GM03348 (cell line): ENCODE measurements at places on chromosomes 5 and 9.
A peak's percentile ranks its signal among the peaks of the same experiment; 100 is the strongest.

GRCh38 chr5:39414426-39414825 lies 10.4 kb downstream of the DAB2 start:
- DNase-seq: no peak

DNA sequence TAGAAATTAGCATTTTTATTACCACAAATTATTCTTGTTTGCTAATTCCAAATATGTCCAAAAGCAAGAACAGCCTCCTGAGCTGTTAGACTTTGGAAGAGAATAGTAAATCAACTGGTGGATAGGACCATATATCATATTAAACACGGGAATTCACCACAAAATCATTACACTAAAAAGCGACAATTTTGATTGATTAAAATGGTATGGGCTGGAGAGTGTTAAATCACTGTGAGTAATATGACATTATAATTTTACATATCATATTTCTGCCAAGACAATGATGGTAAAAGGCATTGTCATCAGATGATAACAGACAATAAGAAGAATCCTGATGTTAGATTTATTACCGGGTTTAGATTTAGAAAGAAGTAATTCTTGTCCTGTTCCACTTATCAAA lies 107.2 kb upstream of the ARRDC3 start:
- DNase-seq: no peak

GRCh38 chr5:99243111-99243510 lies 314.3 kb upstream of the CHD1 start:
- DNase-seq: no peak

DNA sequence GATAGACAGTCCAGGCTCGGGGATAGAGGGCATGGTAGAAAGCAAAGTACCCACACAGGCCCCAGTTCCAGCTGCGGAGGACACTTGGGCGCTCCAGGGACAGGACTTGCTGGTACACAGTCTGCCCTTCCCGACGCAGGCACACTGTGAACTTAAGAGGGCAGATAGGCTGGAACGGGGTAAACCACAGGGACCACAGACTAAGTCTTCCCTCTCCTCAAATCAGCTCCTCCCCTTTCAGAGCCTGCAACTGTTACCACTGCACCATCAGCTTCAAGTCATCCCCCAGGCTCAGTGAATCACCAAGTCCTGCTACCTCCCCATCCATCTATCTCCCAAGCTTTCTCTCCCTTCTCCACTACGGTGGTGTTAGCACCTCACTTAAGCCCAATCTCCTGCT lies 7.3 kb downstream of the GBA2 start:
- no peak for DNase-seq

GRCh38 chr5:17234374-17234773 lies 16.9 kb downstream of the BASP1 start:
- DNase-seq: no peak

DNA sequence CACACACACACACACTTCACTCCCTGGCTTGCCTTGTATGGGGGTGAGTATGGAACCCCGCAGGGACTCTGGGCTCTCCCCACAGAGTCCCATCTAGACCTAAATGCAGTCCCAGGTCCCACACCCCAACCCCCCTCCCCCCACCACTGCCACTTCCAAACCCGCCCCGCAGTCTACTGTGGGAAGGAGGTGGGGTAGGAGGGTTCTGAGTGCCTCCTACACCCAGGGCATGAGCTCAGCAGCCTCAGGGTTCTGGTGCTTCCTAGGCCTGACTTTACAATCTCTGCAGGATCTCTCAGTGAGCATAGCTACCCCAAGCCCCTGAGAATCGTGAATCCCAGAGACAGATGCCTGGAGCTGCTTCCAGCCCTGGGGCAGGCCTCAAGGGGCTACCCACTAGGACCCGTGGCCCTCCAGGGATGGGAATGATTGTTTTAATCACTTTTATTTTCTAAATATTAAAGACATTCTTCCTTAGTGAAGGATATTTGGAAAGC lies 1.5 kb upstream of the NACC2 start:
- no peak for DNase-seq

- no peak for DNase-seq
Observed at GRCh38 chr9:124456341-124457078, 6.3 kb downstream of the ADGRD2 start.

GRCh38 chr5:173399851-173400250 lies 71.6 kb upstream of the STC2 start:
- DNase-seq: no peak

- no peak for DNase-seq
Observed at GRCh38 chr5:150608991-150609390, 31.5 kb upstream of the SYNPO start.

- no peak for DNase-seq
Observed at GRCh38 chr5:32358611-32359010, 45.9 kb upstream of the MTMR12 start.

DNA sequence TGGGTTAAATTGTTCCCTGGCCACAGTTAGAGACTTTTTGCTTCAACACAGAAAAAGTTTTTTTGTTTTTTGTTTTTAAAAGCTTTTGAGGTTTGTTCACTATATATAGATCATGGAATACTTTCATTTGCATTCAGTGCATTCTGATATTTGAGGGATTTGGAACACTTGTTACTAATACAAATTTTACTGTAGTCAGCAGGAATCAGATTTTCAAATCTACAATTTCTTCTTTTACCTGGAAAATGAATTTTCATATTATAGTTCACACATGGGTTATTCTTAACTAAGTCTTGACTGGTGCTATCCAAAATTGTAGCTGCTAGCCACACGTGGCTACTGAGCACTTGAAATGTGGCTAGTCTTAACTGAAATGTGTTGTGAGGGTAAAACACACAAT lies 142.0 kb downstream of the RMI1 start:
- DNase-seq: no peak

- DNase-seq: no peak
Observed at GRCh38 chr9:14006386-14007187, 307.4 kb downstream of the NFIB start.

DNA sequence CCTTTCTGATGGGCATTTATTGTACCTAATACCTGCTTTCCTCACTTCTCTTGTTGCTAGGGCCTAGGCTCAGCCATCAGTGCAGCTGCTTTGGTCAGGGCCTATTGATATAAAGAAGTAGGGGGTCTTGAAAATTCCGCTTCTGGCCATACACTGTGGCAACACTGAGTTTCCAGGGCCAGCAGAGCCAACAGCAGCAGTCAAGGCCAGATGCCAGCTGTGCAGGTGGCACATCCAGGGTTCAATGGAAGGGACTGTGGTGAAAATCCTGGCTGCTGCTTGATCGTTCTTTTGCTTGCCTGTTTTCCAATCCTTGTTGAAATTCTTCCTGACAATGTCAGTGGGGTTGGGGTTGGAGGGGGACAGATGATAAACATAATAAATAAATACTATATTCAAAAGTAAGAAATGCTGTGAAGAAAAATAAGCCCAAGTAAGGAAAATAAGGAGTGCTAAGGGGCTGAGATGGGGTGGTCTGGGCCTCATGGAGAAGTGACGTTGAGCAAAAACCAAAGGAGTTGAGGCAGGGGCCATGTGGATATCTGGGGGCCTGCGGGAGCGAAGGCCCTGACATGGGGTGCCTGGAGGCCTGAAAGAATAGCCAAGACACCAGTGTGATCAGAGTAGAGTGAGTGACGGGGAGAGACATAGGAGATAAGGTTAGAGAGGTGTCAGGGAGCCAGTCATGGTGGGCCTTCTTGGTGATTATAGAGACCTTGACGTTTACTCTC lies 91.0 kb upstream of the ALDH1B1 start:
- no peak for DNase-seq

GRCh38 chr5:75277463-75277862 lies 40.8 kb upstream of the ANKRD31 start:
- DNase-seq: no peak

- DNase-seq: no peak
Observed at GRCh38 chr9:8604201-8604600, 804.6 kb upstream of the DMAC1 start.

- DNase-seq: no peak
Observed at GRCh38 chr9:85949586-85950335, 8.8 kb downstream of the NAA35 start.

- DNase-seq: peak; percentile 21
Observed at GRCh38 chr5:139863361-139863760, 67.8 kb downstream of the PSD2 start.

DNA sequence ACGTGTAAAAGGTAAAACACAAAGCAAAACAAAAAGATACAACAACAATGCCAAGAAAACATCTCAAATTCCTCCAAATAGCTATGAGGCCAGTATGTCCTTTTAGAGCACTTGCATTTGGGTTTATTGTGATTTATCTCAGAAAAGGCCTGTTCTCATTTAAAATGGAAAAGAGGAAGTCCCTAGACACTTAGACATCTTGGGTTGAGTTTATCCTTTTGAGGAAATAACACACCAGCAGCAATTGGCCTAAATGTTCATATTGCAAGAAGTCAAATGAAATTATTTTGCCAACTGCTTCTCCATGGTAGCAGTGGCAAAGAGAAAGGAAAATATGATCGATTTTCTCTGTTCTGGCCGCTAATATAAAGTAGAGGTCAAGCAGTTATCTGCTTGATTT lies 43.6 kb upstream of the TRMT10B start:
- no peak for DNase-seq

DNA sequence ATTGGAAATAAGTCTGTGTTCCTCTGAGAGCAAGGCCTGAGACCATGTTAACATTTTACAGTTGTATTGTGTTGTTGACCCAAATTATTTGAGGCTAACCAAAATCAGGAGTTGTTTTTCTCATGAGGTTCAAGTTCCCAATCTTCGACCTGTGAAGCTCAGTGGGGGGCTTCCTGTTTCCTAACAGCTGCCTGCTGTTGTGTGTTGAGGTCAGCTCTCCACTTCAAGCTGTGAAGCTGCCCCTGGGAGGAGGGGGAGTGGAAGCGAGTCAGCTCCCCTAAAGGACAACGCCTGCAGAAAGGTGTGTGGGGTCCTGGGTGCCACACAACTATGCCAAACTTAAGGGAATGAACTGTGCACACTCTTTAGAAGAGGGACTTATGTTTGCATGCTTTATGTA lies 295.5 kb downstream of the IRX1 start:
- no peak for DNase-seq

- no peak for DNase-seq
Observed at GRCh38 chr5:42960506-42960905, 79.6 kb downstream of the ANXA2R start.

DNA sequence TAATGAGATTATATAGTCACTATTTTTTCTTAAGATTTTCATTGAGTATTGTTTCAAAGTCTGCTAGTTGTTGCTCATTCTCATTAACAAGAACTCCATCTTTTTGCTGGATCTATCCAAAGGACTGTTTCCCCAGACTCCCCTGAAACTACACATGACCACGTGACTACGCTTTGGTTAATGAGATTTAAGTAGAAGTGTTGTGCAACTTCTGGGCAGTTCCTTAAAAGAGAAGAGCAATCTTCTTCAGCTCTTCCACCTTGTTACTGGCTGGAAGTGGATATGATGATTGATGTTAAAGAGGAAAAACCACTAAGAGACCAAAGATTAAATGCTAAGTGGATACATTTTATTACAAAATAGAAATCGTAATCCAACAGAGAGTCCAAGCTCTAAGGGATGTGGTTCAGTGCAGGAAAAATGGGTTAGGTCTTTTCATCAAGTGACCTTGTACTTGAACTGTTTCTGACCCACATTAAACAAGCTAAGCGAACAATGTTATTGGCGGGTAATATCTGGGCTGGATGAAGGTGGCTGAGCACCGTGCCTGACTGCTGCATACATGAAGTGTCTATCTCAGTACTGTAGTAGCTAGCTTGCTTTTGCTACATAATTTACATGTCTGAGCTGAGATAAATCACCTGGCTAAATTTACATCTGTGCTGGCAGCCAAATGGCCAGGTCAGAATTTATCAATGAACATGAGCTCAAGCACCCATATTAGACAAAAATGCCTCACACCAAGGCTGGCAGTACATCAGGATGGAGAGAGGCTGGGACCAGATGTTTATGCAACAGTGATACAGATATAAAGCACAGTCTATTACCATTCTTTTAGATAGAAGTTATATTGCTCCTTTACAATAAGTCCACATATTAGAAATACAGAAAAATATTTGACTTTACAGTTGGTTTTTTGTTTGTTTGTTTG lies 7.5 kb upstream of the CTNNAL1 start:
- DNase-seq: no peak

- DNase-seq: no peak
Observed at GRCh38 chr5:177439518-177440053, 7.0 kb upstream of the PRR7 start.

DNA sequence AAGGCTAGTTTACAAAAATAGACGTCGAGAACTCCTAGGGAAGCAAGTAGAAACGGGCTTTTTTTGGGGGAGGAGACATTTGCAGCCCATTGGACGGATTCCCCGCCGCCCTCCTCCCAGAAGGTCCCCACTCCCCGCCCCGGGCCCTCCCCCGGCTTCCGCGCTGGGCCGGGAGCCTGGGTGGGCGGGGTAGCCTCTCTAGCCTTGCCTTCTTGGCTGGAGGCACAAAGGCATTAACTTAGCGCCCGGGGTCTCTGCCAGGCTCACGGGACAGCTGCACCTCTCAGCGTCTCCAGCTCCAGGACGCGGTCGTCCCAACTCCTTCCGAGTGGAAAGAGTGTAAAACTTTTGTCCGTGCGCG lies at the start of gene DMRTA1:
TSS of gene DMRTA1 (plus strand) at position 236 of the 361 bp plus-strand sequence. CDS start 242 bp downstream, outside the sequence.
- DNase-seq: peak; percentile 79

GRCh38 chr9:5825223-5825622 lies 7.7 kb downstream of the ERMP1 start:
- DNase-seq: no peak

DNA sequence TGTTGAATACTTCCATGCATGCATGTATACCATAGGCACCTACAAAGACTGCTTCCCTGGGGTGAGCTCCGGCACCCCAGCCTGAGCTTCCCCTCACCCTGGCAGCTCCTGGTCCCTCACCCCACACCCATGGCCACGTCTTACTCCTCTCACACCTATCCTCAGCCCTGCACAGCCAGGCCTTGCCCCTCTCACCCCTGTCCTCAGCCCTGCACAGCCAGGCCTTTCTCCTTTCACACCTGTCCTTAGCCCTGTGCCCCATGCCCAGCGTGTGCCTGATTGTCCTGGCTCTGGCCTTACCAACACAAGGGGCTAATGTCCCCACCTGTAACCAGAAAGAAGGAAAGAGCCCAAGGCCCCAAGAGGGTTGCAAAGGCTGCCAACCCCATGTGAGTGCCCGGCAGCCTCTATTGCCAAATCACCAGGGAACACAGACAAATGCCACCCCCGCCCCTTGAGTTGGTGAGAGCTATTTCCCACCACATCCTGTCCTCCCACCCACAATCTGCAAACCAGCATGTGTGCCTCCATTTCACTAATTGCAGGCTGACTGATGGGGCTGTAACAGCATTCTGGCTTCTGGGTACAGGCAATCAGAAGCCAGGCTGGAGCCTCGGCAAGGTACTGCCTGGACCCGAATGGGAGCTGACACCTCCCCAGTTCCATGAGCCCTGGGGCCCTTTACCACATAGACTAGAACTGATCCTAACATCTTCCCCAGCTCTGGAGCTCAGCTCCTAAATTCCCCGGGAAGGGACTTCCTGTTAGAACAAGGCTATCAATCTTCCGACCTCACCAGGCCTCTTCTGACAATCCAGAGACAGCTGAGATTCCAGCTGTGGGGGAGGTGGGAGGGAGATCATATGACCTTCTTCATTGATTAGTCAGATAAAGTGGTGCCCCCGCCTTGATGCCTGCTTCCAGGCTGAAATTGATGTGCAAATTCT lies 78.2 kb downstream of the FAM114A2 start:
- peak; percentile 46 for DNase-seq
